Tibial artery (tissue), 4 donors: ENCODE measurements at places on chromosomes 3 and 15.

- DNase-seq = no peak
Measured at GRCh38 chr3:29757054-29757777, 476.3 kb downstream of the RBMS3 start.

GRCh38 chr3:46763178-46763577 lies 45.5 kb upstream of the PRSS50 start:
- no peak for DNase-seq

DNA sequence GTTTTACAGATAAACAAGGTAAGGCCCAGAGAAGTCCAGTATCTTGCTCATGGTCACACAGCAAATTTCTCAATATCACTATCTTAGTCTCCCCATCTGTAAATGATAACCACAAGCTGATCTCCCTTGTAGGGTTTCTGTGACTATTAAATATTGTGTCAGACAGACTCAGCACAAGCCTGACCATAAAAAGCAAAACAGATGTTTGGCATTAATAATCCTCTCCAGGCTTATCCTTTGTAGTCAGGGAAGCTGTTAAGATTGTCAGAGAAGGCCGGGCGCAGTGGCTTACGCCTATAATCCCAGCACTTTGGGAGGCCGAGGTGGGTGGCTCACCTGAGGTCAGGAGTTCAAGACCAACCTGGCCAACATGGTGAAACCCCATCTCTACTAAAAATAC lies 173.2 kb upstream of the PRICKLE2 start:
- DNase-seq = no peak

GRCh38 chr3:40083066-40083465 lies 226.4 kb upstream of the EIF1B start:
- no peak for DNase-seq

GRCh38 chr3:63798949-63799348 lies 20.1 kb upstream of the C3orf49 start:
- DNase-seq = no peak

- no peak for DNase-seq
Measured at GRCh38 chr15:64836023-64836536, 5.6 kb upstream of the PLEKHO2 start.

DNA sequence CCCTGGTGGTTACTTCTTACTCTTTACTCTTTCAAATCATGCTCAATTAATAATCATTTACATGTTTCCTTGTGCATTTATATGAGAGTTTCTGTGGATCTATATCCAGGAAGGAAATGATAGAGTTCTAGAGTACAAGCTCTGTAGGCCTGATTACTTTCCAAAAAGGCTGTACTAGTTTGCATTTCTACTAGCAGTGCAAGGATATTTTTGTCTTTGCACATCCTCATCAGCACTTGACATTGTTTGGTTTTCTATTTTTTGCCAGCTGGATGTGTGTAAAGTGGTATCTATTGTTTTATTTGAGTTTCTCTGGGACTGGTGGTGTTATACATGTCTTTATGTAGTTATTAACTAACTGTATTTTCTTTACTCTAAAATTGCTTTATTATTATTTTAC lies 19.6 kb upstream of the SLC7A14 start:
- DNase-seq = no peak

DNA sequence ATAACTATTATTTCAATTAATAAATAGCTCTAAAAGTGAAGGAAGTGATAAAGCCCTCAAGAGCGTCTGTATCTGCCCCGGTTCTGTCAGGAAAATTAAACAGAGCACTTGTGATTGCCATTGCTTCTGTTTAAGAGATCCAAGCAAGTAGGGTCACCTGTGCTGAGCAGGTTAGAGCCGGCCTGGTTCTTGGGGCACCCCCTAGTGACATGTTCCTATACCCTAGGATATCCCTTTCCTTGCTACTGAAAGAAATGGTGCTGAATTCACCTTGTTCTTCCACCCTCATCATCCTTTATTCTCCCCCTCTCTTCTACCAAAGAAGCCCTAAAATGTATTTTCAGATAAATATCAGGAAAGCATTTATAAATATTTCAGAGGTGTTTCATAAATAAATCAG lies 323.5 kb downstream of the RORA start:
- no peak for DNase-seq

DNA sequence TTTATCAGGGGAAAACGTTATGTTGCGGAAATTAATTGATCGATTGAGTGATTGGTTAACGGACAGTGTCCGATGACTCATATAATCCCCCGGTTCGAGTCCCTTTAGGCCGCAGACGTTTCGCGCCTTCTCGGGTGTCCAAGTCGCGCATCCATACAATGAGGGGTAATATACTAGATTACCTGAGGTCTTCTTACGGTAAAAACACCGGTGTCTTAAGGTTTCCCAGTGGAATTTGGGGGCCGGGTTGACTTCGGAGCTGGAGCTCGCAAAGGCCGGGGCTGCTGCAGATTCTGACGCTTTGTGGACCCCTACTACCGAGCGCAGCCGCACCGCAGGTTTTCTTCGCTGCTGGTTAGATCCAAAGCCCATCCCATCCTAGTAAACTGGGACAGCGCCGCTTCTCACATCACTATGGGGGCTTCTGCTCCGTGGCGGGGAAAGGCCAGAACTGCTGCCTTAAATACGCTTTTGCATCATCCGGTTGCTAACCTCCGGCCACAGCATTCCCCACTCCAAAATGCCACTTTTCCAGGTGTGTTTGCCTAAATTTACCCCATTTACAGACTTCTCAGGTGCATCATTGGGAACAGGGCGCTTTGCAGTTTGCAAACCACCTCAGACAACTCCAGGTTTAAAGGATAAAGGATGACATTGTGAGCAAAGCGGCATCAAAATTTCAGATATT lies 858 bp upstream of the SACM1L start:
- no peak for DNase-seq

DNA sequence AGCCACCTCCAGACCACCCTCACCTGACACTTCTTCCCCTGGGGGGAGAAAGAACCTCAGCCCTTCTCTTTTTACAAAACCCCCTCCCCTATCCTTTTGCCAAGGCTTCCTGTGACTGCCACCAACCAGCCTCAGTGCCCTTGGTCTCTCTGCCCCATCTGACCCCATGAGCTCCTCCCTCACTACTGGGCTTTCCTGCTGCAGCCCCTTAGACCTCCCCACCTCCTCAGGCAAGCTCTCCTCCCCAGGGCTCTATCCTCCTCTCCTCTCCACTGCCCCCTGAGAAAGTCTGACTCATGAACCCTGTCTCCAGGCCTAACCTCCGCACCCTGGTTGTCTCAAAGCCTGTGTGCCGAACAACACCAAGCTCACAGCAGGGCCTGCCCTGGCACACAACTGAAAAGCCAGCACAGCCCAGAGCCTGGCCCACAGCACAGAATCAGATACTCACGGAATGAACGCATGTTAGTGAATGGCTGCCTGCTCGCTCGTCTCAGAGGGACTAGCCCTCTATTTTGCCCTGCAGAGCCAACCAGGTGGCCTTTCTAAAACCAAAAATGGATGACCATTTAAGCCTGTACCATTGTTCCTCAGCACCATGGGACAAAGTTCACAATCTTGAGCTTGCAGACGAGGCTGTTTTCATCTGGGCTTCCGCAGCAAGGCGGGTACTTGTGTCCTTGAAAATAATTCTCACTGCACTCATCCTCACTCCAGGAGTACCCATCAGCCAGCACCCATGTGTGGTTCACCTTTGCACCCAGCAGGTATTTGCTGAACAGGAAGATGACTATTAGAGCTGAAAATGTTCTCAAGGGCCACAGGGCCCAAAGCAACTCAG lies 1.7 kb downstream of the CHDH start:
- no peak for DNase-seq

DNA sequence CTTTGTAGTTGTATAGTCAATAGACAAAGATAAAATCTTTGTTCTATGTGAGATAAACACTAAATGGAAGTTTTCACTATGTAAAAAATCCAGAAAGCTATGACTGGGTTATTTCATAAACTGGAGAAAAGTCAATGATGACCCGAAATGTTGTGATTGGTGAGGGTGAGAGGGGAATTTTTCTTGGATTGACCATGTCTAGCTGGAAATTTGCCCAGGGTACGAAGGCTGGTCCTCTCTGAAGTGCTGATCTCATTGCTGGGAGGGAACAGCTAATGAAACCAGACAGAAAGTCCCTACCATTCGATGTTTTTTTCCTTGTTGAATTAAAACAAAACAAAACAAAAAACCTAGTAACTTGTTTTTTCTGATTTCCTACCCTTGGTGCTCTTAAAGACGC lies 14.3 kb downstream of the TPRG1 start:
- peak; percentile 79 for DNase-seq

GRCh38 chr3:56613016-56613415 lies 56.0 kb downstream of the CCDC66 start:
- no peak for DNase-seq

GRCh38 chr3:102225407-102226132 lies 209.2 kb upstream of the ZPLD1 start:
- DNase-seq = no peak

DNA sequence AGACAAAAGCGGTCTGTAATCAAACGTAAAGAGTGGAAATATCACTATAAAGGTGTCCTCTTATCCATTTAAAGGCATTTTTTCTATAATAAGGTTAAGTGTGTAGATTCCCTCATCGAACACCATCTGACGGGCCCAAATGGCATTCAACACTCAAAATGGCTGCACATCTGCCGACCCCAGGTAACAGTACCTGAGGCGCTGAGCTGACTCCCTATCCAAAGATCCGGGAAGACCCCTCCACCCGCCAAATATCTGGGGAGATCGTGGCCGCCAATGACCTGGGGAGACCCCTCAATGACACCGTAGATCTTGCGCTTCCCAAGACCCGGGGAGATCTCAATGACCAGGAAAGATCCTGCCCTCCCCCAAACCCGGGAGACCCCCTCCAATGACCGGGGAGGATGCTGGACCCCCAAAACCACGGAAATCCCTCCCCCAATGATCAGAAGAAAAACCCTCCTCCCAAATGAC lies 476 bp downstream of the IP6K2 start:
- DNase-seq = no peak

DNA sequence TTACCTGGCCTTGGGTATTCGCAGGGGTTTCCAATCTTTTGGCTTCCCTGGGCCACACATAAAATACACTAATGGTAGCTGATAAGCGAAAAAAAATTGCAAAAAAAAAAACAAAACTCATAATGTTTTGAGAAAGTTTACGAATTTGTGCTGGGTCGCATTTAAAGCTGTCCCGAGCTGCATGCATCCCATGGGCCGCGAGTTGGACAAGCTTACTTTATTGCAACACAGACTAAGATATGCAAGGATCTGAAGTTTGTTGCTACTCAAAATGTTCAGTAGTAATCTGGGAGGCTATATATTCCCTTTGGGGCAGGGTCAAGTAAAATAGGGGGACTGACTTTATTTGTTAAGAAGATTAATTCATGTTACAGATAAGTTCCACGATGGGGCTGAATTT lies 247.9 kb downstream of the CD47 start:
- DNase-seq = no peak

DNA sequence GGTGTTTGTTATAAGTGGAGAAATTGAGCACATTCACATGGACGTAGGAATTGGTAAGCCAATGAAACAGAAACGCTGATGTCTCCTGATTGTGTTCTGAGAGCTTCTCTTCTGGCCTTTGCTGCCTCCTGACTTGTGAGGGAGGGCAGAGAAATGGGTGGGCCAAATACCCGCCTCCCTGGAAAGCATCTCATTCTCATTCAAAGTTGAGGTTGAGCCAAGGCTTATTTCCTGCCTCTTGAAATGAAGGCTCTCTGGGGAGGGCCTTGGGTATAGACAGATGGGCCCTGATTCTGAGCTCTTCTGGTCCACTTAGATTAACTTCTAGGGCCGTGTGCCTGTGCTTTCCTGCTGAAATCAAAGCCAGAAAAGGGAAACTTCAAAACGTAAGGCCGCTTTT lies 57.4 kb upstream of the MYZAP start:
- no peak for DNase-seq

DNA sequence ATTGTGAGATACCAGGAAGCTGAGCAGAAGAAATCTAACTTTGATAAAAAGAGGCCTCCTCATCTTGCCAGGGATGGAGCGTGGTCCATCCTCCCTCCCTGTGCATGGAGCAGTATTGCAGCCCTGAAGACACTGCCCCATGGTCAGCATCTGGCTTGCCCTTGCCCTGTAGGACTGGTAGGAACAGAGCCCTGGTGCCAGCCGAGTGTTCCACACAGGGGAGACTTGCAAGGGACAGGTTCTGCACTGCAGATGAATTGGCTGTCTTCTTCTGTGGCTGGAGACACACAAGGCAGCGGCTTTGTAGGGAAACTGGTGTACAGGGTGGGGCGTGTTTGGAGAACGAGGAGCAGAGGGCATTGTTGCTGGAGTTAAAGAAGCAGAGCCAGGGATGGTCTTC lies 110.5 kb downstream of the APBA2 start:
- no peak for DNase-seq

- peak; percentile 75 for DNase-seq
Measured at GRCh38 chr3:14301558-14301957, 100.8 kb upstream of the SLC6A6 start.

GRCh38 chr15:84784262-84784661 lies 32.9 kb upstream of the ALPK3 start:
- no peak for DNase-seq

DNA sequence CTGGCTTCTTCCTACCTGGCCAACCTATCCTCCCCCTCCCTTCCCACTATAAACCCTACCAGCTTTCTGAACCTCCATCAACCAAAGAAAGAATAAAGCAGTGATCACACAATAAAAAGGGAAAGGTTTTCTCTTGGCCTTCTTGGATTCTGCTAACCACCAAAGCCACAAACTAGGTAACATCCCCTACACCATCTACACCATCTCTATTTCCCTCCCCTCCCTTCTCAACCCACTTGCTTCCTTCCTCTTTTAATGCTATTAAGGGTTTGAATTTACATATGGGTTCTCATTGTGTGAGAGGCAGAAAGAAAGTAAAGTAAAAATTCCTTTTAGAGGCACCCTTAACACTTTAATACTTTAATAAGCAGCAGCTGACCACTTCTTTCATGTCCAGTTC lies 25.8 kb upstream of the RSL24D1 start:
- DNase-seq = no peak

DNA sequence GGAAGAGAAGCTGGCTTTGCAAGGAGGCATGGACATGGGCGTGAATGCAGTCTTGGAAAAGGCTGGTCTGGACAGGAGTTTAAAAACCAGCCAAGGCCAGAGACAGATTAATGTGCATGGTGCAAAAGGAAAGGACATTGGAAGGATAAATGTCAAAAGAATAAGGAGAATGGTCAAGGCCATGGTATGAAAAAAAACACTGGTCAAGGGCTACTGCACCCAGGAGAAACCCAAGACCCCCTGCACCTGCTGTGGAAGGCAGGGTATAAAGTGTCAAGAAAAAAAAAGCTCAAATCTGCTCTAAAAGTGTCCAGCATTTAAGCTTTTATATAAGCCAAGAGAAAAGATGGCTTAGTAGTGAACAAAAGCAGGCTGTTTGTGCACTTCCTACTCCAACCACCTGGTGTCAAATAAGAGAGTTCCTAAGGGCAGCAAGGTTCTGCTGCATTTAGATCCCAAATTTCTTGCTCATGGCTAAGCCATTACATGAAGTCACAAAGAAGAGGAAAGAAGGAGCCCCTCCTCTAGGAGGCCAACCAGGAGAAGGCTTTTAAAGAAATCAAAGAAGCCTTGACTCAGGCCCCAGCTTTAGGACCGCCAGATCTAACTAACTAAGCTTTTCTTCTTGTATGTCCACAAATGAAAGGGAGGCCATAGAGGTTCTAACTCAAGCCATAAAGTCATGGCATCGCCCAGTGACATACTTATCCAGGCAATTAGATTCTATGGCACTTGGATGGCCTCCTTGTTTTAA lies 16.9 kb downstream of the CCR4 start:
- DNase-seq = no peak
